ENCODE measurements at places on chromosomes 13 and 19.

DNA sequence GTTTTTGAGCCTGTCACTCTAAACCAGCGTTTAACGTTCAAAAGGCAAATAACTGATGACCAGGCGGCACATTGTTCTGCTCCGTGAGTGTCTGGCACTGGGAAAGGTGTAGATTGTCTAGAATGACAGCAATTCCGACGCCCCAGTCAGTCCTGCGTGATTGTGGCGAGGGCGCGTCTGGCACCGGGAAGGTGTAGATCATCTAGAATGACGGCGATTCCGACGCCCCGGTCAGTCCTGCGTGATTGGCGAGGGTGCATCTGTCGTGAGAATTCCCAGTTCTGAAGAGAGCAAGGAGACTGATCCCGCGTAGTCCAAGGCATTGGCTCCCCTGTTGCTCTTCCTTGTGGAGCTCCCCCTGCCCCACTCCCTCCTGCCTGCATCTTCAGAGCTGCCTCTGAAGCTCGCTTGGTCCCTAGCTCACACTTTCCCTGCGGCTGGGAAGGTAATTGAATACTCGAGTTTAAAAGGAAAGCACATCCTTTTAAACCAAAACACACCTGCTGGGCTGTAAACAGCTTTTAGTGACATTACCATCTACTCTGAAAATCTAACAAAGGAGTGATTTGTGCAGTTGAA, 26.1 kb upstream of the NDUFS7 start:
- DNase-seq = no peak

DNA sequence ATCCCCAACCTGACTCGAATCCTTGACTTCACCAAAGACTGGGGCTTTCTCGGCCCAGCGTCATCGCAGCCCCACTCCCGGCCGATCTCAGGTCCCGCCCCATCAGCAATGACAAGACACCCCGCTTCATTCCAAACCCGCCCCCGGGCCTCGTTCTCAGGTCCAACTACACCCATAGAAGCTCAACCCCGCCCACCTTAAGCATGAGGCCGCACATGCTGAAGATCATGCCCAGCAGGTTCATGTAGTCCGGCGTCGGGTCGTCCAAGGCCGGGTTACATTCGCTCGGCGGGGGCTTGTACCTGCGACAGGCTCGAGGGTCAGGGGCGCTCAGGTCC, 2.3 kb downstream of the WDR83 start:
- DNase-seq = no peak

- DNase-seq = peak; percentile 68
Observed at GRCh38 chr19:47391510-47392223, 27.7 kb downstream of the MEIS3 start.

DNA sequence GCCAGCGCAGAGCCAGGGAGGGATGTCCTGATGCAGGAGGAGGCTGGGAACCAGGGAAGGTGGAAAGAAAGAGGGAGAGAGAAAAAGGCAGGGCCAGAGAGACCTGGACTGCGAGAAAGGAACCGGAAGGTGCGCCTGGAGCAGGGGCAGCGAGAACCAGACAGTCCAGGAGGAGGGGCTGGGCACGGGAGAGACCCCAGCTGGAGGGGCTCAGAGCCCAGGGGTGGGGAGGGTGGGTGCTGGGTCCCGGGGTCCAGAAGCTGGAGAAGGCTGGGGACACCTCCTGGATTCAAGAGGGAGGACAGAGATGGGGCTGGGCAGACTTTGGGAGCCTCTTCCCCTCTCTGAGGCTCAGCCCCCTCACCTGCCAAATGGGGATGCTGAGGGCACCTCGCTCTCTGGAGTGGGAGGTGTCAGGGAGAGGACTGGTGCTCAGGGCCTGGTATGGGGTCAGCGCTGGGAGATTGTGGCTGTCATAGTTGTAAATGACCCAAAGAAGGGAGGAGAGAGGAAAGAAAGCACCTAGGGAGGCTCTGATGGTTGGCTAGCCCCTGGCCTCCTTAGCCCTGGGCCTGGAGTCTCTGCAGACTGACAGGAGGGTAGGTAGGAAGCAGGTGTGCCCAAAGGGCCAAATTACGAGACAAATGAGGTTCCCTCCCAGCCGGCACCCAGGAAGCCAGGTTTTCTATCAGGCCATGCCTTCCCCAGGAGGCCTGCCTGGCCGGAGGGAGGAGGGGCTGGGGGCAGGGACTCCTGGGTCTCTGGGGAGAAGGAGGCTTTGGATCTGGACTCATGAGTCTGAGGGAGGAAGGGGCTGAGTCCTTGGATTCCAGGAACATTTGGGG, 1.3 kb upstream of the SPACA6 start:
- DNase-seq = no peak

- DNase-seq = no peak
Observed at GRCh38 chr19:5978606-5979552, 939 bp upstream of the RANBP3 start.

- DNase-seq = peak; percentile 34
Observed at GRCh38 chr13:111531505-111531904, 211.1 kb downstream of the TEX29 start.

DNA sequence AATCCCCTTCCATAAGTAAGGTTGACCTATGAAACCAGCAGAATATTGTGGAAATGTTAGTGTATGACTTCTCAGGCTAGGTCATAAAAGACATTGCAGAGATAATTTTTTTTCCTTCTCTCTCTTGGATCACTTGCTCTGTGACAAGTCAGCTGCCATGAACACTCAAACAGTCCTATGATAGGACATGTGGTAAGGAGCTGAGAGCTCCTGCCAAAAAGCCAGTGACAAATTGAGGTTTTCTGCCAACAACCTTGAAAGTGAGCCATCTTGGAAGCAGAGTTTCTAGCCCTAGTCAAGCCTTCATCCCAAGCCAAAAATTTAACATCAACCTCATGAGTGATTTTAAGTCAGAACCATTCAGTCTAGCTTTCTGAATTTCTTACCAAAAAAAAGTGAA, 270.9 kb upstream of the NBEA start:
- DNase-seq = no peak

DNA sequence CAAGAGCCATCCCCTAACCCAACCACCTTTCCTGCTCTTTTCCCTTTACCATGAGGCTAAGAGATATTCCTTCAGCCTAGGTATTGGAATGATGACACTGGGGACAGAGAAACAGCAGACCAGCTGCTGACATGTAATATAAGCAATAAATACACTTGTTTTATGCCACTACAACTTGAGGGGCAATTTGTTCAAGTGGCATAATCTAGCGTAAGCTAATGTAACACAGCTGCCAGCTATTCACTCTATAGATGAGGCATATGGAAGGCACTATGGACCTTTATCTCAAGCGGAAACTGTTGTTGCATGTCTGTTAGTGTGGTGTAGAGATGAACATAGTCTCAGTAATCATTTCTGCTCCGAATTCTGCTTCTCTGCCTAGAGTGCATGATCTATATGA, 111.1 kb downstream of the STARD13 start:
- no peak for DNase-seq

- DNase-seq = no peak
Observed at GRCh38 chr19:4722671-4723594, 709 bp downstream of the DPP9 start.

- DNase-seq = no peak
Observed at GRCh38 chr19:4077007-4077374, 10.3 kb upstream of the ZBTB7A start.

DNA sequence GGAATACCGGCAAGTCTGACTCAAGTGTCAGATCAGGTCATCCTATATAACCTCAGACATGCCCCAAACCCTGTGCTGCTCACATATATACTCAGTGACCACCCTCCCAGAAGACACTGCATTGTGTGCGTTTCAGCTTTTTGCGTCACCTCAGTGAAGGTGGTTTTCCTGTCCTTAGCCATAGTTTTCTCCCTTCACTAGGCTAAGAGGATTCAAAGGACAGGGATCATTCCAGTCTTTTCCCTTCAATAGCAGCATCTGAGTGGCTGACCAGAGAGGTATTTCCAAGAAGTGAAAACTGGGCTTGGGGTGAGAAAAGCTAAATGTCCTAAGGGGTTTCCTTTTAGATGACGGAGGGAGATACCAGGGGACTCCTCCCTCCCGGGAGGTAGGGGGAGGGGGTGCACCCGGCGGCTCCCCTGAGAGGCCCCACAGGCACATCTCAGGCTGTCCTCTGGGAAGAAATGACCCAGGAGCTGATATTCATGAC, 12.7 kb upstream of the OR10H1 start:
- no peak for DNase-seq

DNA sequence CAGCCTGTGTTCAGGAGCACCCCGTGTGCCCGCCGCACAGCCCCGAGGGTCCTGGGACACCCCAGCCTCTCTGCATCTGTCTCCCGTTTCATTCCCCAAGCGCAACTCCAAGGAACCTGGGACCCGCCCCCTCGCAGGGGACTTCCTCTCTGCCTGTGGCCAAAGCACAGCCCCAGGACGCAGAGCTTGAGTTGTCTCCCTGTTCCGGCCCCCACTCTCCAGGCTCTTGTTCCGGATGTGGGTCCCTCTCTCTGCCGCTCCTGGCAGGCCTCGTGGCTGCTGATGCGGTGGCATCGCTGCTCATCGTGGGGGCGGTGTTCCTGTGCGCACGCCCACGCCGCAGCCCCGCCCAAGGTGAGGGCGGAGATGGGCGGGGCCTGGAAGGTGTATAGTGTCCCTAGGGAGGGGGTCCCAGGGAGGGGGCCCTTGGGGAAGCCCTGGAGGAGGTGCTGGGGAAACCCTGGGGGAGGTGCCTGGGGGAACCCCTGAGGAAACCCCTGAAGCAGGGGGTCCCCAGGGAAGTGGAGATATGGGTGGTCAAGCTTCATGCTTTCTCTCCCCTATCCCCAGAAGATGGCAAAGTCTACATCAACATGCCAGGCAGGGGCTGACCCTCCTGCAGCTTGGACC, 1.3 kb downstream of the HCST start:
- DNase-seq = peak; percentile 61

GRCh38 chr19:17086120-17086519, 10.5 kb downstream of the MYO9B start:
- DNase-seq = peak; percentile 57

GRCh38 chr19:7799640-7800355, 30.2 kb upstream of the EVI5L start:
- peak; percentile 45 for DNase-seq

DNA sequence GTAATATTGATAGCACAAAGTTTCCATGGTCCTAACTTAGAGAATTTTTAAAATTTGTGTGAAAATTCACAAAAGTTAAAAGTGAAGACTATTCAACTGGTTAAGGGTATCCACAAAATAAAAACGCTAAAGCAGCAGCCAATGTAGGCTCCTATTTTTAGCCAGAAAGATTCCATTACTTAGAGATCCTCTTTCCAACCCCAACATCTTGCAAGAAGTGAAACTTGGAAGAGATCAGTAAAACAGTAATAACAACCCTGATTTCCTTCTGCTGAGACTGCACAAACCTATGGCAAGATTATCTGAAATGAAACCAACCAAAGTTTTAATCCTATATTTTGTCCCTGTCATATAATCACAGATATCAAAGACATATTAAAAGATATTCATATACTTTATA, 8.5 kb downstream of the TBC1D4 start:
- no peak for DNase-seq

- DNase-seq = peak; percentile 77
Observed at GRCh38 chr19:33064792-33065550, at the start of gene RHPN2. Gene RHPN2, minus strand, starts transcription at chr19:33064888. Its CDS starts 36 bp downstream, at chr19:33064852.

DNA sequence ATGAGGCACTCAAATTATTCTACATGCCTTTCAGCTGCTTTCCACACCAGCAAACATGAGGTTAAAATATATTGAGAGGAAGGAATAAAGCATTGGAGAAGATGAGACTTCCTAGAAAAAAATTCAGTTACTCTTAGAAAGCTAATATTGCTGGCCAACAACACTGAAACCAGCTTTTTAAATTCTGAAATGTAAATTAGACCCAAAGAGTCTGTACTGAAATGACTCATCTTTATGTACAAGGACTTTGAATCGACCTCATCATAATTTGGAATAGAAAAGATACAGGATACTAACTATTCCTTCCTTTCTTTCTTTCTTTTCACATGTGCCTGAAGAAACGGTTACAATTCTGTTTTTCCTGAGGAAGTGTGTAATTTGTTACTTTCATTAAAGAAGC, 6.5 kb upstream of the HSPH1 start:
- DNase-seq = no peak

DNA sequence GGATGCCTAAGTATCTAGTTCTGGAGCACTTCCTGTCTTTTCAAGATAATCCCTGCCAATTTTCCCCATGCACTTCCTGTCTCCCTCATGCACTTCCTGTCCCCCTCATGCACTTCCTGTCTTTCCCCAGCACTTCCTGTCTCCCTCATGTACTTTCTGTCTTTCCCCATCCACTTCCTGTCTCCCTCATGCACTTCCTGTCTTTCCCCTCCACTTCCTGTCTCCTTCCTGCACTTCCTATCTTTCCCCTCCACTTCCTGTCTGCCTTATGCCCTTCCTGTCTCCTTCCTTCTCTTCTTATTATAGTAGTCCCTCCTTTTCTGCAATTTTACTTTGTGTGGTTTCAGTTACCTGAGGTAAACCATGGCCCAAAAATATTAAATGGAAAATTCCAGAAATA, 3.0 kb upstream of the TNNT1 start:
- DNase-seq = no peak

DNA sequence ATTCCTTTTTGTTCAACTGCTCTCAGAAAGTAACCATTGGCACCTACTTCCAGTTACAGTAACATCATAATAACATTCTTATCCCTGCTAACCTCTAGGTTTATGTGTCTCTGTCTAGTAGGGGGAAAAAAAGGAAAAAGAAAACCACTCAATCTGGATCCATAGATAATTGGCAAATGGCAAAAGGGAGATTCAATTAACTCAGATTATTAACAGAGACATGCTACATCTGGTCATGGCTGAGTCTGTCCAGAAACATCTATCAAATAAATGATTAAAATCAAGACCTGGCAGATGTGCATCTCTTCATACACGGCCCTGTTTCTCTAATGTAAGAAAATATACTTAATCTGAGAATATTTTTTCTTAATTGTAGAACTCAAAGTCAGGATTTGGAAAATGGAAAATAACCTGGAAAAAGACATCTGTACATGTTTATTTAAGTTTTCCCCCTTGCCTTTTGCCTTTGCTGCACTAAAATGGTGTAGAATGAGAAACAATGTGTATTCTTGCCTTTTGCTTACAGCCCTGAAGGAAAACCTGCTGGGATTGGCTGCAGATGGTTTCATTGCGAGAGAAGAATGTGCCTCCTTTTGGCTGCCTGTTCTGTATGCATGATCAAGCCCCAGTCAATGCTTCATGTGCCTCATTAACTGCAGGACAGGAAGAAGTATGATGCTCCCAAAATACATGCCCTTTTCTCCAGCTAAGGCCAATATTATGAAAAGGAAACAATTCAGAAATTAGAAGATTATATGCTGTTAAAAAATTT, 921.6 kb upstream of the PCDH20 start:
- DNase-seq = no peak

GRCh38 chr13:20195801-20196200, 3.1 kb upstream of the GJB2 start:
- DNase-seq = no peak

GRCh38 chr13:66665991-66666390, 564.1 kb downstream of the PCDH9 start:
- DNase-seq = peak; percentile 8

Data from frontal cortex (tissue), 4 donors.